ENCODE measurements at places on chromosomes 1 and 21.

GRCh38 chr1:247919952-247920351, at the start of gene OR2T8:
TSS of gene OR2T8 (plus strand) at chr1:247920252. CDS start at chr1:247921018, 766 bp downstream.
- H3K36me3 ChIP-seq = no peaks in the 10 kb centered on the region
- no peak within 1 kb of the TSS for H3K27ac ChIP-seq
- H3K4me3 ChIP-seq = no peak within 1 kb of the TSS
- no peaks in the 10 kb centered on the region for H3K4me1 ChIP-seq

DNA sequence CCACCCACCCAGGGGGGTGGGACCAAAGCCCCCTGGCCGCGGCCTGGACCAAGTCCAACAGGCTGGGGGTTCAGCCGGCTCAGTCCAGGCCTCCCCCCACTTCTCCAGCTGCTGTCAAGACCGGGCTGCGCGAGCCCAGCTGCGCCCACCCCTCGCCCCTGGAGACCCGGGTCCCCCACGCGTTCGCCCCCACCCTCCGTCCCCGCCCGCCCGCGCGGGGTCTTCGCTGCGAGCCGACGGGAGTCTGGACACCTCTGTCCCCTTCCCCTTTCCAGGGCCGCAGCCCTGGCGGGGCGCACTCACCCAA, 253 bp downstream of the RAP1GAP start:
- H3K27me3 ChIP-seq = peaks cover 28% of the 10 kb centered on the region
- H3K27ac ChIP-seq = no peak overlapping the region
- DNase-seq = no peak
- peaks cover 24% of the 10 kb centered on the region for H3K4me1 ChIP-seq
- peak overlapping the region; percentile 79 for H3K4me3 ChIP-seq
- no peaks in the 10 kb centered on the region for H3K36me3 ChIP-seq

GRCh38 chr21:38400195-38400919, 97.9 kb downstream of the ERG start:
- peak; percentile 17 for DNase-seq
- H3K4me3 ChIP-seq = no peak overlapping the region
- H3K36me3 ChIP-seq = no peaks in the 10 kb centered on the region
- H3K4me1 ChIP-seq = peaks cover 8% of the 10 kb centered on the region

GRCh38 chr1:63435161-63435560, 67.7 kb downstream of the ALG6 start:
- no peak overlapping the region for H3K4me3 ChIP-seq
- no peaks in the 10 kb centered on the region for H3K4me1 ChIP-seq
- DNase-seq = no peak
- H3K27me3 ChIP-seq = no peaks in the 10 kb centered on the region
- H3K36me3 ChIP-seq = peaks cover 30% of the 10 kb centered on the region

DNA sequence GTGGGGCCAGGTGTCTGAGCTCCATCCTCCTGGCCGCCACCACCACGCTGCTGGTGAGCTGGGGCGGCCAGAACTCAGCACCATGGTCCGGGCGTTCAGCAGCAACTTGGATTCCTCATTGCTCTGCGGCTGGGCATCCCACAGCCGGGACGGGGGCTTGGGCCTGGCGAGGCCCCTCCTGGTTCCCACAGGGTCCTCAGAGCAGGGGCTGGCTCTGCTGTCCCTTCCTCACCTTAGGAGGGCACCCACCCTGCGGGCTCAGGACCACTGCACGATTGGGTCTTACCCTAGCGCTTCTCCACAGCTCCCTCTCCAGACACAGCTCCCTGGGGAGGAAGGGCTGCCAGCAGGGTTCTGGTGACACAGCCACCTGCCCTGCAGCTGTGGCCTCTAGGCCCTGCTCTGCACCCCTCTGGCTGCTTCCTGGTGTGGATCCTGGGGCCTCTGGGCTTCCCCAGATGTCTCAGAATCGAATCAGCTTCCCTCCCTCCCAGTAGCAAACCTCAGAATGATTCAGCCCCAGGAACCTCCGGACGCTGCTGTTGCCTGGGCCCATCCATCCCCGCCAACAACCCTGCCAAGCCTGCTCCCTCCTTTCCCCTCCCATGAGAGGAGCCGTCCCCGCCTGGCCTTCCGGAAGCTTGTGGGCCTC, 25.0 kb downstream of the CRYAA start:
- H3K4me1 ChIP-seq = peaks cover 7% of the 10 kb centered on the region
- H3K27me3 ChIP-seq = no peaks in the 10 kb centered on the region
- no peak for DNase-seq

- H3K4me3 ChIP-seq = no peak overlapping the region
- peaks cover 11% of the 10 kb centered on the region for H3K4me1 ChIP-seq
- H3K36me3 ChIP-seq = peaks cover 59% of the 10 kb centered on the region
- no peak for DNase-seq
- no peaks in the 10 kb centered on the region for H3K27me3 ChIP-seq
- no peak overlapping the region for H3K27ac ChIP-seq
Measured at GRCh38 chr21:44943686-44944550, 4.1 kb downstream of the SLX9 start.

DNA sequence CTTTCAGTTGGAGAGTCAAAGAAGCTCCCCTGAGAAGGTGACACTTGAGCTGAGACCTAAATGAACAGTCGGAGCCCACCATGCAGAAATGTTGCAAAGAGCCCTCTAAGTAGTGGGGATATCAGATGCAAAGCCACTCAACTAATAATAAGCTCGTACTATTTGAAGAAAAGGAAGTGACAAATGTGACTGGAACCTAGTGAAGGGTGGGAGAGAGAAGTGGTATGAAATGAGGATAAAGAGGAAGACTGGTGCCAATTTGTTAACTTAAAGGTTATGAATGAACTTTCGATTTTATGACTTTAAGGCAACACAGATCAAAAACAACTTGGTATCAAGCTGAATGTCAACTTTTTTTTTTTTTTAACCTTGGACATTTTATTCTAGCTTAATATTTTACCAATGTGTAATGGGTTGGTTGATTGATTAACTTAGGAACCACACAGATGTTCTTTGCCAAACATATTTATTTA, 14.7 kb downstream of the LYPLAL1 start:
- H3K27ac ChIP-seq = no peak overlapping the region
- H3K27me3 ChIP-seq = no peaks in the 10 kb centered on the region
- DNase-seq = no peak
- H3K4me3 ChIP-seq = no peak overlapping the region
- peaks cover 18% of the 10 kb centered on the region for H3K36me3 ChIP-seq

DNA sequence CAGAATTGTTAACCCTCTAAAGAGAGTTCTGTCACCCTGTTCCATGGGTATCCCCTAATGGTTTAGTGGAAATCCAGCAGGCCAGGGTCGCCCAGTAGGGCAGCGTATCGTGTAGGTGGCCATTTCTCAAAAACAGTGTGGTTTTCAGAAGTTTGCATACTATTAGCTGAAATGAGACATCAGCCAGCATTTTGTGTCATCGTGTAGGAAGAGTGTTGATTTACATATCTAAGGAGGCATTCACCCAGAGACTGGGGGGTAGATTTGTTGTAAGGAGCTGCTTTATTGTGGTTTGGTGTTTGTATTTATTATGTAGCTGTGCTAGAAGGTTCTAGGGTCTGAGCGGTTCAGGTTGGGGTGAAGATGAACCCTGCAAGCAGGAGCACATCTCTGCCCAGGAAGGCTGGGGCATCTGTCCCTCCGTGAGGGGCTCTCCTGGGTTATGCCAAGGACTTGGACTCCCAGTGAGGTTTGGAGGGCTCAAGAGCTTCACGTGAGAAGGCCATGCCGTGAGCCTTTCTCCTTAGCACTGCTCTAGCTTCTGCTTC, 174.4 kb downstream of the PGBD5 start:
- H3K27me3 ChIP-seq = no peaks in the 10 kb centered on the region
- H3K4me3 ChIP-seq = no peak overlapping the region
- no peak for DNase-seq
- peaks cover 7% of the 10 kb centered on the region for H3K36me3 ChIP-seq
- no peaks in the 10 kb centered on the region for H3K4me1 ChIP-seq

DNA sequence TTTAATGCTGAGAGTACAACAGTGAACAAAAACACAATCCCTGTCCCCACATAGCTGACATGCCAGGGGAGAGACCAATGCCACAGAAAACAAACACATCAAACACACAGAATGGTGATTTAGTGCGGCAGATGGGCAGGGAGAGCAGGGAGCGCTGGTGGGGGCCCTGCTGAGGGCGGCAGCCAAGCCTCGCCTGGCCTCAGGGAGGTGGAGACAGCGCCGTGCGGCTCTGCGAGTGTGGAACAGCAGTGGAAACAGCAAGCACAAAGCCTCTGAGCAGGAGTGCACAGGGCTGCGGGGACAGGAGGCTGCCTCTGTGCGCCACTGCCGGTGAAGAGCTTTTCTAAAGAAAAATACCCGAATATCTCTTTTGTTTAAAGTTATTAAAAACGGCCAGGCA, 17.0 kb downstream of the MCM3AP start:
- H3K4me3 ChIP-seq = no peak overlapping the region
- no peak for DNase-seq
- H3K4me1 ChIP-seq = no peaks in the 10 kb centered on the region
- peaks cover 60% of the 10 kb centered on the region for H3K36me3 ChIP-seq
- no peak overlapping the region for H3K27ac ChIP-seq
- no peaks in the 10 kb centered on the region for H3K27me3 ChIP-seq

DNA sequence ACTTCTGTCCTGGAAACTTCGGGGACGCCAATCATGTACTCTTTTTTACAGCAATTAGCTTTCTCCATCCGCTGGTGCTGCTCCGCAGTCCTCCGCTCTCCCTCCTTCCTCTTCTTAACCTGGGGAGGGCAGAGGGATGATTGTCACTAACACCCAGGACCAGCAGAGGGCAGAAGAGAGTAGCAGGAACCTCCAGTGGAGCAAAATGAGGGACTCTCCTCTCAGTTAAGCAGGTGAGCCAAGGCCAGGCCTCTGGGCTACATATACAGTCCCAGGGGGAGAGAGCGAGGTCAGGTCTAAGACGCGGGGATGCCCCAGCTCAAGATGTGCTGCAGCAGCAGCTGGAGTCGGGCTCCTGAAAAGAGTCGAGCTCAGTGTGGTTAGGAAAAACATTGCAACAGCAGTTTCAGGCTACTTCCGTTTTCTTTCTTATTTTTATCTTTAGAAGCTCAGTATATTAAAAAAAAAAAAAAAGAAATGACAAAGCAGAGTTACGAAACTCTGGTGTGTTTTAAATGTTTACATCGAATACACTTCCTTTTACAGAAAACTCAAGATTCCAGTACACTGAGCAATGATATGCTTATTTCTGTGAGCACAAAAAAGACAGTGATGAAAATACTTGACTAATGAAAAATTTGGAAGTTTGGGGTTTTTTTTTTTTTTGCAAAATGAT, 25.7 kb upstream of the NLRP3 start:
- H3K36me3 ChIP-seq = no peaks in the 10 kb centered on the region
- H3K27me3 ChIP-seq = no peaks in the 10 kb centered on the region
- H3K4me3 ChIP-seq = no peak overlapping the region
- no peak overlapping the region for H3K27ac ChIP-seq
- DNase-seq = peak; percentile 81

GRCh38 chr1:1920608-1921458, 1.8 kb upstream of the TMEM52 start:
- H3K36me3 ChIP-seq = no peaks in the 10 kb centered on the region
- H3K4me3 ChIP-seq = no peak overlapping the region
- H3K27ac ChIP-seq = no peak overlapping the region
- no peak for DNase-seq

- H3K36me3 ChIP-seq = no peaks in the 10 kb centered on the region
- H3K4me3 ChIP-seq = no peak overlapping the region
- no peak for DNase-seq
- no peak overlapping the region for H3K27ac ChIP-seq
- no peaks in the 10 kb centered on the region for H3K27me3 ChIP-seq
Measured at GRCh38 chr21:41075656-41076055, 92.3 kb upstream of the BACE2 start.

GRCh38 chr1:159756397-159756796, 24.4 kb upstream of the DUSP23 start:
- H3K27me3 ChIP-seq = no peaks in the 10 kb centered on the region
- no peak overlapping the region for H3K4me3 ChIP-seq
- H3K36me3 ChIP-seq = no peaks in the 10 kb centered on the region
- no peak overlapping the region for H3K27ac ChIP-seq
- DNase-seq = no peak
- H3K4me1 ChIP-seq = no peaks in the 10 kb centered on the region

DNA sequence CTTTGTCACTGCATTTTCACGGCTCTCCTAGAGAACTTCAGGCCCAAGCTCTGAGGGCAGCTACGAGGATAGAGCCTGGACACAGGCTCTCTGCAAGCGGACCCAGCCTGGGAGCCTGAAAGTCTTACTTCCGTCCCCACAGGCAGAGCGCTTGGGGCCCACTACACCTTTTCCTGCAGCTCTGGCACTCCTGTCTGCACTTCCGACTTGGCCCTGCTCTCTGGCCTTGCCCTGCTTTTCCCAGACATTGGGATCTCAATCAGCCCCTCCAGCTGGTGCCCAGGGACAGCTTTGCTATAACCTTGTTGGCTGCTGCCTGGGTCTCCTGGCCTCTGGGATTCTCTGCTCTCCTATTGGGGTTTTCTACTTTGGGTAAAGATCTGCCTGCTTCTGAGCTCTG, 27.6 kb downstream of the WNT4 start:
- peaks cover 16% of the 10 kb centered on the region for H3K4me1 ChIP-seq
- H3K36me3 ChIP-seq = peaks cover 36% of the 10 kb centered on the region
- no peaks in the 10 kb centered on the region for H3K27me3 ChIP-seq
- DNase-seq = no peak
- no peak overlapping the region for H3K27ac ChIP-seq

GRCh38 chr21:35252831-35253230, 203.7 kb upstream of the RUNX1 start:
- H3K4me3 ChIP-seq = no peak overlapping the region
- H3K27me3 ChIP-seq = no peaks in the 10 kb centered on the region
- H3K4me1 ChIP-seq = peaks cover 5% of the 10 kb centered on the region
- no peak for DNase-seq

- DNase-seq = no peak
- no peaks in the 10 kb centered on the region for H3K36me3 ChIP-seq
- H3K4me1 ChIP-seq = no peaks in the 10 kb centered on the region
- no peaks in the 10 kb centered on the region for H3K27me3 ChIP-seq
- H3K4me3 ChIP-seq = no peak overlapping the region
Measured at GRCh38 chr1:152926091-152926490, 17.7 kb downstream of the IVL start.

GRCh38 chr21:38269576-38269936, 12.8 kb downstream of the KCNJ15 start:
- peaks cover 10% of the 10 kb centered on the region for H3K4me1 ChIP-seq
- no peaks in the 10 kb centered on the region for H3K36me3 ChIP-seq
- no peak for DNase-seq

- peaks cover 1% of the 10 kb centered on the region for H3K36me3 ChIP-seq
- H3K27me3 ChIP-seq = no peaks in the 10 kb centered on the region
- H3K4me3 ChIP-seq = no peak overlapping the region
Measured at GRCh38 chr1:24790490-24790889, 45.2 kb downstream of the CLIC4 start.

- no peaks in the 10 kb centered on the region for H3K4me1 ChIP-seq
- no peak overlapping the region for H3K27ac ChIP-seq
- no peak for DNase-seq
- H3K27me3 ChIP-seq = no peaks in the 10 kb centered on the region
- no peaks in the 10 kb centered on the region for H3K36me3 ChIP-seq
- no peak overlapping the region for H3K4me3 ChIP-seq
Measured at GRCh38 chr1:4407851-4408250, 246.6 kb upstream of the AJAP1 start.

DNA sequence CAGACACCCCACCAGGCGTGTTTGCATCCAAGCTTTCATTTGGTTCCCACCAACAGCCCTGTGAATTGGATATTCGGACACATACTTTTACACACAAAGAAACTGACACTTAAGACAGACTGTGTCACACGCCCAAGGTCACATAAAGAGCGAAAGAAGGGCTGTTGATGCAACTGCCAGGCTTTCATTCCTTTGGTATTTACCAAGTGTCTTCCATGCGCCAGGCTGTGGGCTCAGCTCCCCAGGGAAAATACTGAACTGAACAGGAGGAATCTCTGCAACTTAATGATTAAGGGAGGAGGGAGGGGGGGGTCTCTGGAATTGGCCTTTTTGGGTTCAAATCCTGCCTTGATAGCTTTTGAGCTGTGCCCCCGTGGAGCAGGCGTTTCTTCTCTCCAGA, 122.8 kb downstream of the ACTL8 start:
- peaks cover 6% of the 10 kb centered on the region for H3K27me3 ChIP-seq
- no peak overlapping the region for H3K27ac ChIP-seq
- no peak for DNase-seq
- no peaks in the 10 kb centered on the region for H3K36me3 ChIP-seq
- H3K4me1 ChIP-seq = no peaks in the 10 kb centered on the region
